ENCODE measurements at places on chromosomes 3 and 15.
A peak's percentile ranks its signal among the peaks of the same experiment; 100 is the strongest.

DNA sequence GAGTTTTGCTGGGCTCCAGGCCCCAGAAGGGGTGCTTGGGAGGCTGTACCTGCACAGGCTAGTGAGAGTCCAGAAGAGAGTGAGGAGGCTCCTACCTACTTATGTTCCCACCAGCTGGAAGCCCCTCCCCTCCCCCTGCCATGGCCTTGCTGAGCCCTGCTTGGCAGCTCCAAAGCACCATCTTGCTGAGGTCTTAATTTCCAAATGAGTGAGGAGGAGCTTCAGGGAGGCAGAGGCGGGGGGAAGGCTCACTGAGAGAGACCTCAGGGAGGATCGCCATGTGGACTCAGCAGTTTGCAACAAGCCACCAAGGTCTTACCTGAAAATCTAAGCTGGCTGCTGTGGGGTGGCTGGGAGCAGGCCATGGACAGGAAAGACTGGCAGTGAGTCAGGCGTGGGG is 8.7 kb upstream of the CACNA2D2 start:
- no peak for DNase-seq

DNA sequence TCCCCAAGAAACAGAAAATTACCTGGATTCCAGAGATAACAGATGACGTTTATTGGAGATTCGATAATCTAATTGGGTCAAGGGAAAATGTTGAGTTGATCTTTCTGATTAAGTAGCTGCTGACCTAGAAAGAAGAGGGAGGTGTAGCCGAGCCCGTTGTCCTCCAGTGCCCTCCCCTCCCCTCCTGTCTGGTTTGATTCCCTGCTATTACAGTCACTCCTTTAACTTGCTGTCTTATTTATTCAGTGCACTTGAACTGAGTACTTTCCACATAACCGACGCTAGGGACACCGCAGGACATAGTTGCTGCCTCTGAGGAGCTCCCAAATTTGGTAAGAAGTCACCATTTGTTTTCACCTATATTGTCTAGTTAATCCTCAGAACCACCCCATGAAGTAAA is 103.7 kb downstream of the AQP9 start:
- no peak for DNase-seq

GRCh38 chr15:40936709-40937666 is 7.8 kb downstream of the DLL4 start:
- no peak for DNase-seq

GRCh38 chr3:135982404-135982761 is 16.9 kb downstream of the PPP2R3A start:
- no peak for DNase-seq

DNA sequence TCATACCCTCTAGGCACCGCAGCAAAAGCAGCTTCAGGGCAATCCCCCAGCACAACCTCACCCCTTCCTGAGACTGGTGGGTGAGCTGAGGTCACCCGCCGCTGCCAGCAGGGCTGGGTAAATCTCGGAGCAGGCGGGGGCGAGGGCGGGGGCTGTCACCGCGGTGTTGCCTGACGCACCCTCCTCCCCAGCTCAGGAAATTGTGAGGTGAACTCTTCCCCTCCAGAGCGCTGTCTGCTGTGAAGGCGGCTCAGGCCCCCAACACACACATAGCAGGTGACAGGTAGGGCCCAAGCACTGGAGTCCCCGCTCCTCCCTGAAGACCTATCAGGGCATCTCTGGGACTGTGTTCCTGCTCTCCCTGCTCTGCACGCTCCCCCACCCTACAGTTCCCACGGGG is 30.2 kb upstream of the FURIN start:
- DNase-seq: peak; percentile 91

GRCh38 chr3:186825872-186826409 is 16.6 kb upstream of the ADIPOQ start:
- no peak for DNase-seq

- no peak for DNase-seq
Observed at GRCh38 chr3:38960953-38961622, 90.7 kb downstream of the SCN11A start.

DNA sequence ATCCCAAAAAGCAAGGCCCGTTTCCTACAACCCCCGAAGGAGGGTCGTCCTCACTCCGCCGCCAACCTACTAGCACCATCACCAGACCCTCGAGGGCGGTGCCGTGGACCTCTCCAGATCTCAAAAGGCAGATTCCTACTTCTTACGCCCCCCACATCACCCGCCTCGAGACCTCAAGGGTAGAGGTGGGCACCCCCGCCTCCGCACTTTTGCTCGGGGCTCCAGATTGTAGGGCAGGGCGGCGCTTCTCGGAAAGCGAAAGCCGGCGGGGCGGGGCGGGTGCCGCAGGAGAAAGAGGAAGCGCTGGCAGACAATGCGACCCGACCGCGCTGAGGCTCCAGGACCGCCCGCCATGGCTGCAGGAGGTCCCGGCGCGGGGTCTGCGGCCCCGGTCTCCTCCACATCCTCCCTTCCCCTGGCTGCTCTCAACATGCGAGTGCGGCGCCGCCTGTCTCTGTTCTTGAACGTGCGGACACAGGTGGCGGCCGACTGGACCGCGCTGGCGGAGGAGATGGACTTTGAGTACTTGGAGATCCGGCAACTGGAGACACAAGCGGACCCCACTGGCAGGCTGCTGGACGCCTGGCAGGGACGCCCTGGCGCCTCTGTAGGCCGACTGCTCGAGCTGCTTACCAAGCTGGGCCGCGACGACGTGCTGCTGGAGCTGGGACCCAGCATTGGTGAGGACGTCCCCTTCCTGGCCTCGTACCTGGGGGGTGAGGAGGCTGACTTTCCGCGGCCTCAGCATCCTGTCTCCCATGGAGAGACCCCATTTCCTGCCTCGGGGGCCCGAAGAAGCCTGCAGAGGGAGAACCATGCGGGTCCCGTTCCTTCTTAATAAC is at the start of gene MYD88:
Gene MYD88, plus strand, starts transcription at position 313 of the 842 bp plus-strand sequence. Its CDS starts 40 bp downstream, at position 353.
- DNase-seq: peak; percentile 79

- peak; percentile 74 for DNase-seq
Observed at GRCh38 chr3:42880601-42881451, 5.1 kb upstream of the CYP8B1 start.

DNA sequence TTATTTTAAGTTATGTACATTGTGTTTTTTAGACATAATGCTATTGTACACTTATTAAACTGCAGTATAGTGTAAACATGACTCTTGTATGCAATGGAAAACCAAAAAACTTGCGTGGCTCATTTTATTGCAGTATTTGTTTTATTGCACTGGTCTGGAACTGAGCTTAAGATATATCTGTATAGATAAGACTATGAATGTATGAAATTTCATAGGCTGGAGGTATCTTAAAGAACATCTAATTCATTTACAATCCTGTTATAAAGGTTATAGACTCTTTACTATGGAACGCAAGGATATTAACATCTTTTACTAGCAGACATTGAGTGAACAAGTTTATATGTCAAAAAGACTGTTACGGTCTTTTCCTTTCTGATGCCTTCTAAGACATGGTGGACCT is 459.4 kb downstream of the IL5RA start:
- DNase-seq: no peak

- no peak for DNase-seq
Observed at GRCh38 chr3:27986234-27986879, 255.1 kb upstream of the CMC1 start.

DNA sequence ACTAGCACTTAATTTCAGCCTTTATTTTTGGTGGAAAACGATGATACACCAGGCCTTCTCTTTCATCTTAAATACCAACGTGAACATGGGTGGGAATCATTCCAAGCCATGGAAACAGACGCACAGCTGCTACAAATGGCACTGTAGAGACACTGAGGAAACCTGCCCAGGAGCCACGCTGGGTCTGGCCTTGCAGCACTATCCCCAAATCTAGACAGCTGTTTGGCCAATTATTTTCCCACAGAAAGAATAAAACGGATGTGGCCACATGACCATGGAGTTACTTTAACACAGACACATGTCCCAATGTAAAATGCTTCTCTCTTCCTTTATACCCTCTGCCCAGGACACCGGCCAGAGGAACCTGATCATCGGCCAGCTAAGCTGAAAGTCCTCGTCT is 83.6 kb upstream of the OCA2 start:
- DNase-seq: no peak

DNA sequence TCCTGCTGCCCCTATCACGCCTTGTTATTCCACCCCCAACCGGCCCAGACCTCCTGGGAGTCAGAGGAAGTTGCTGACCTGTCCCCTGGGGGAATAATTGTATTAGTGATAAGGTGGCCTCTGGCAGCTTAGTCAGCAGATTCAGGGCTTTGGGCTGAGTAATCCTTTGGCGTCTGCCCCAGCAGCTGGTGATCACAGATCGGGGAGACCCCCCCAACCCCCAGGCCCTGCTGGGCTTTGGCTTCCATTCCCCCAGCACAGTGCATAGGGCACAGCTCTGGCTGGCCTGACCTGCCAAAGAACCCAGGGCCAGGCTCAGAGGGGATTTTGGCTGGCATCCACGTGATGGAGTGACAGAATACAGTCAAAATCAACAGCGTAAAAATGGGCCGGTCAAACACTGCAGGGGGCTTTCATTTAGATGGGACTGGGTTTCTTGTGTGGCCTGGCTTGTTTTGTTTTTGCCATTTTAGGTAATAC is 3.9 kb upstream of the NR2E3 start:
- DNase-seq: no peak

- DNase-seq: no peak
Observed at GRCh38 chr3:36557021-36557707, 176.9 kb downstream of the STAC start.

- DNase-seq: no peak
Observed at GRCh38 chr3:115590873-115591272, 32.4 kb upstream of the GAP43 start.

DNA sequence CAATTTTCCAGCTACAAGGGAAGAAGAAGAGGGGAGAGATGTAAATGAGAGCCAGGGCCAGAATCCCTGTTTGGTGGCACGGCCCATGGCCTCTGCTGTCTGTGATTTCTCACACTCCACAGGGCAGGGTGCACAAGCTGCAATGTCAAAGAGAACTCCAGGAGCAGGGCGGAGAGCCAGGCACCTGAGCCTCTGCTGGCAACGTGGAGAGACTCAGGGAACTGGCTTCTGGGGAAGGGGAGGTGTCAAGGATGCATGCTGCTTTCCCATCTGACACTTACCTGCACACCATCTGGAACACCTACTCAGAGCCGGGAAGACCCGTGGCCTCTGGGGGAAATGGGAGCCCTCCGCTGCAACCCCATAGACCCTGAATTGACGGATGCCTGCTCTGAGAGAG is 507.5 kb upstream of the NR2F2 start:
- no peak for DNase-seq

- DNase-seq: no peak
Observed at GRCh38 chr3:121957674-121958415, 63.6 kb downstream of the SLC15A2 start.

DNA sequence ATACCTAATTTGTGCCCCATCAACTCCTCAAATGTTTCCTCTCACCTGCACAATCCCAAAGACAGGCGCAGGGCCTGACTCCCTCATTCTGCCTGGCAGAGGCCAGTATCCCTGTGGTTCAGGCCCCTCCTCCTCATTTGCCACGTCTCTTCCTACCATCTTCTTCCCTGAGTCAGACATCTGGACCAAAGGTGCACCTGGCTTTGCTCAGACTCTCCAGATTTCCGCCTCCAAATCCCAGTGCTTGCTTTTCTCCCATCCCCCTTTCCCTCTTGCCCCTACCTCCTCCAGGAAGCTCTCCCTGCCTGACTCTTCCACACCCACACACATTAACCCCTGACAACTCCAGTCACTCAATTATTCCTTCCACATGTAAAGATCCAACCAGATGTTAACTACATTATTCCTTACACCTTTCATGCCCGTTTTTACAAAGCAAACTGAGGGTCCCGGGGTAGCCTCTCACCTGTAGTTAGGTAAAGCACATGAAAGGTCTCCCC is 19.6 kb downstream of the SEMA7A start:
- DNase-seq: no peak

- DNase-seq: no peak
Observed at GRCh38 chr3:136645915-136646314, 106.3 kb downstream of the STAG1 start.

DNA sequence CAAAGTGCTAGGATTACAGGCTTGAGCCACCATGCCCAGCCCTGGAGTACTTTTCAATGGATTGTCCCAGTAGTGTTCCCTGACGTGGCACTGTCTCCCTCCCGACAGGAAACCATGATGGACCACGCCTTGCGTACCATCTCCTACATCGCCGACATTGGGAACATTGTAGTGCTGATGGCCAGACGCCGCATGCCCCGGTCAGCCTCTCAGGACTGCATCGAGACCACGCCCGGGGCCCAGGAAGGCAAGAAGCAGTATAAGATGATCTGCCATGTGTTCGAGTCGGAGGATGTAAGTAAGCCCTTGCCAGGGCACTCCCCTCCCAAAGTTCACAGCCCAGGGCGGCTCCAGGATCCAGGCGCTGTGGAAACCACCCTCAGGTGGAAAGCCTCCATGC is 168.1 kb downstream of the NSMCE3 start:
- DNase-seq: no peak

GRCh38 chr15:78682004-78682651 is 41.1 kb upstream of the CHRNB4 start:
- no peak for DNase-seq

- no peak for DNase-seq
Observed at GRCh38 chr3:185400866-185401265, 37.9 kb downstream of the MAP3K13 start.

DNA sequence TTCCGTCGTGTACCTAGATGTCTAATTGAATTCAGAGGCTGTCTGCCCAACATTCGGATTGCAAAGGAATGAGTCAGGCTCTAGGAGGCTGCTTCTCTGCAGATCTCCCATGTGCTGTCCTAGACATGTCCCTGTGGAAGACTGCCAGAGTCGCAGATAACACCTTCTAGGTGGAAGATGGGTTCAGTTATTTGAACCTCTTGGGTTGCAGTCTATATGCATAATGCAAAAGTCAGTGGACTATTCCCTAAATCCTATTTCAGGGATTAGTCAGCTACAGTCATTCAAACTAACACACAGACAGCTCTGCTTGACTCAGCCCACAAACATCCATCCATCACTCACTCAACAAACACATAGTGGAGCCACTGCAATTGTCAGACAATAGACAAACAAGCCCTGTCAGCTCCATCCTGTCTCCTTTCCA is 300.0 kb upstream of the CTNNB1 start:
- DNase-seq: no peak

- DNase-seq: peak; percentile 63
Observed at GRCh38 chr3:10437272-10437994, 68.0 kb downstream of the ATP2B2 start.

DNA sequence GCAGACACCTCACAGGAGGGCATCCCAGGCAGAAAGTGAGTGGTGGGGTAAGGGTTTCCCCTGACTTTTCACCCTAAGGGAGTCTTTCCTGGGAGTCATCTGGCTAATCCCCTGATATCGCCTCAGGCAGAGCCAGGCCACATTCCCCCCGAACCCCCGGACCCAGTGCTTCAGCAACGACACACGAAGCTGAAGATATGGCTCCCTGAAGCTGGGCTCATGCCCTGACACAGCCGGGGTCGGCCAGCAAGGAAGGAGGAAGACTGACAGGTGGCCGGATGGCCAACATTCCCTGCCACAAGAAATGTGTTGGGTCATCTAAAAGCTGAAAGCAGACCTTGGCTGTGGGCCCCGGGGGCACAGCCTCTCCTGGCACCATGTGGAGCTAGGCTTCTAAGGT is 14.4 kb downstream of the CHST13 start:
- DNase-seq: no peak

DNA sequence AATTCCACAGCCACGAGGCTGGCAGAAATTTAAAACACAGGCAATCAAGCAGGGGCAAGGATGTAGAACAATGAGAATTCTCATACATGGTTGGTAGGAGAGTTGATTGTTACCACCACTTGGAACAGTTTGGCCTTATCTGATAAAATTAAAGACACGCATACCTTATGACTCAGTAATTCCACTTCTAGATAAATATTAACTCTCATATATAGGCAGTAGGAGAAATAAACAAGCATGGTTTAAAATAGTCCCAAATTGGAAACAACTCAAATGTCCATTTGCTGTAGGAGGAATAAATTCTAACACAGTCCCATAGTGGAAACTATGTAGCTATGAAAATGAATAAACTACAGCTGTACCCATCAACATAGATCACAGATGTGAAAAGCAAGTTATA is 42.3 kb upstream of the USP3 start:
- no peak for DNase-seq

Data from stimulated activated CD8-positive, alpha-beta memory T cell treated with anti-CD3 and anti-CD28 coated beads, Interleukin-15, amount 100 ng/mL, for 4 hours (primary cell).